A375 (cell line): ENCODE measurements at places on chromosomes 3 and 15. TPM values are rescaled to one million over a fixed set of nuclear protein-coding genes. Genes with fewer than 3 reads are reported as not detected.

Gene ARPIN
- total RNA-seq, result 7.8 and 12.8 TPM in 2 replicates

Gene NKIRAS1
- total RNA-seq, result 14.5 and 17.7 TPM in 2 replicates

Gene LHFPL4
- not detected in 2 replicates for total RNA-seq

Gene CACNA2D3
- total RNA-seq, result 0.27 and 0.30 TPM in 2 replicates

Gene ECE2
- not detected in 2 replicates for total RNA-seq

Gene PLA2G4B
- 4.4 and 5.4 TPM in 2 replicates for total RNA-seq

Gene IQCH
- total RNA-seq, result 3.2 and 4.8 TPM in 2 replicates
